AG20443 (cell line): ENCODE measurements at places on chromosomes 3 and 15.

- DNase-seq = no peak
These were observed 581.3 kb downstream of the UNC13C start for GRCh38 chr15:54559405-54560069.

DNA sequence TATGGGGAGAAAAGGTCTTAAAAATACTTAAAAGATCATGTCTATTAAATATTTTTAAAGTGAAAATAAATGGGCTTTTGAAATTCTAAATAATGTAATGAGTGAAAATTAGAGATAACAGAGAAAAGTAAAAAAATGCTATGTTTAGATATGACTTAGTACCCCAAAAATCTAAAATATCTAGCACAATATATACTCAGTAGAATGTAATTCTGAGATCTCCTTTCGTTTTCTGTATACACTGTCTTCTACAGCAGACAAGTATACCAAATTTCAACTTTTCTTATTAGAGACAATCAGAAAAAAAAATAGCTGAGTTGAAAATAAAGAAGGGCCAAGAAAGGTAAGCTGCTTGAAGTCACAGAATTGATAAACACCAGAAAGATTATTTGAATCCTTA is 140.8 kb downstream of the ADAM10 start:
- DNase-seq = no peak

- DNase-seq = no peak
These were observed 5.5 kb upstream of the CX3CR1 start for GRCh38 chr3:39285332-39285731.

- DNase-seq = no peak
These were observed 670.8 kb upstream of the NR2F2 start for GRCh38 chr15:95659656-95660055.

- DNase-seq = peak; percentile 39
These were observed 23.3 kb downstream of the FBN1 start for GRCh38 chr15:48622237-48622636.

DNA sequence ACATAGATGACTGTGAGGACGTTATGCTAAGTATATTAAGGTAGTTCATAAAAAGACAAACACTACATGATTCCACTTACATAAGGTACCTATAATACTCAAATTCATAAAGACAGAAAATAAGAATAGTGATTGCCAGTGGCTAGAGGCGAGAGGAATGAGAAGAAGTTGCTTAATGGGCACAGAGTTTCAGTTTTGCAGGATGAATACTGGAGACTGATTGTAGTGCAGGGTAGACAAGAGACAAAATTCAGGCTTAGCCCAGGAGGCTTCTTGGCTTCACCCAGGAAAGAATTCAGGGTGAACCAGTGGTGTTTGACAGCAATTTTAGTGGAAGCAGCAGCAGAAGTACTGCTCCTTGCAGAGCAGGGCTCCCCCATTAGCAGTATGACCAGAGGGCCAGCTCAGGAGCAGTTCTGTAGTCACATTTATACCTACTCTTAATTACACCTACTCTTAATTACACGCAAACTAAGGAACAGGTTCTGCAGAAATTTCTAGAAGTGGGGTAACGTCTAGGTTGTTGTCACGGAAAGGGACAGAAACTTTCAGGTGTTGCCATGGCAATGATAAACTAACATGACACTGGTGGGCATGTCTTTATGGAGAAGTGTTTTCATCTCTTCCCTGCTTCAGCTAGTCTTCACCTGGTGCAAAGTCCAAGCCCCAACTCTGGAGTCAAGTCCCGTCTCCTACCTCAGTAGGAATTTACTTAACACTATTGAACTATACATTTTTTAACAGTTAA is 55.2 kb downstream of the TBL1XR1 start:
- DNase-seq = no peak

- no peak for DNase-seq
These were observed 467.0 kb upstream of the RASGRP1 start for GRCh38 chr15:39031596-39031995.

- DNase-seq = no peak
These were observed 217.6 kb downstream of the MBNL1 start for GRCh38 chr3:152486364-152486763.

GRCh38 chr15:39403640-39404117 is 177.2 kb upstream of the THBS1 start:
- DNase-seq = no peak

DNA sequence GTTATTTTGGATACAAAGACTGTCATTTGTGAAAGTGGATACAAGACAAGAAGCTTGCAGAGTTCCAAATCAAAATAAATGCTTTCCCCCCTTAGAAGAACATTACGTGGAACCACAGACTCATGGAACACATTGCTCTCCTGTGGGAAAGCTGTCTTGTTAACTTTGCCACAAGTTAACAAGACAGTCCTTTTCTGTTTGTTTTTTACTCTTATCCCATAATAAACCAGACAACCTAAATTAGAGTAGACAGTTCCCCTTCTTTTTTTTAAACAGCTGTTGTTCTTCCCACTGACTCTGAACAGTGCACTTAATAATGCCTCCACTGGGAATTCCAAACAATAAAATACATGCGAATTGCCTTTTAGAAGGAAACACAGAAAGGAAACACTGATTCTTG is 255.3 kb upstream of the UBE2E2 start:
- no peak for DNase-seq

GRCh38 chr3:32685543-32686185 is 676 bp downstream of the CNOT10 start:
- no peak for DNase-seq
